CD4-positive, CD25-positive, alpha-beta regulatory T cell (primary cell): ENCODE measurements at places on chromosomes 11 and 22.

DNA sequence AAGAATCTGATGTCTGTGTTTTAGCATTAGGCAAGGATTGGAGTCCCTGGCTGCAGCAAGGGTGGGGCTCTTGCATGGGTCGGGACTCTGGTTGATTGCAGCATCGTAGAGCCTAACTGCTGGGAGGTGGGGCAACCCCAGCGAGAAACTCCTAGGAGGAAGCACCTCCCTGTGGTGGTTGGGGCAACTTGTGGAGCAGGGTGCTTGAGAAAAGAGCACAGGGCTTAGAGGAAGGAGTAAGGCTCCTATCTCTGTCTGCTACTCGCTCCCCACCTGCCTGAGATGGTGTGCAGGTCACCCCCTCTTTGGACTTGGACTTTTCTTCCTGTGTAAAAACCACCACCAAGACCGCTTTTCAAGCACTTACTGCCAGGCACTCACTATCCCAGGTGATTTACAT, 15.6 kb downstream of the SREBF2 start:
- DNase-seq: no peak

- DNase-seq: no peak
Measured at GRCh38 chr11:88329563-88330250, 7.8 kb downstream of the CTSC start.

- no peak for DNase-seq
Measured at GRCh38 chr11:2799881-2800654, 85.5 kb downstream of the CDKN1C start.

DNA sequence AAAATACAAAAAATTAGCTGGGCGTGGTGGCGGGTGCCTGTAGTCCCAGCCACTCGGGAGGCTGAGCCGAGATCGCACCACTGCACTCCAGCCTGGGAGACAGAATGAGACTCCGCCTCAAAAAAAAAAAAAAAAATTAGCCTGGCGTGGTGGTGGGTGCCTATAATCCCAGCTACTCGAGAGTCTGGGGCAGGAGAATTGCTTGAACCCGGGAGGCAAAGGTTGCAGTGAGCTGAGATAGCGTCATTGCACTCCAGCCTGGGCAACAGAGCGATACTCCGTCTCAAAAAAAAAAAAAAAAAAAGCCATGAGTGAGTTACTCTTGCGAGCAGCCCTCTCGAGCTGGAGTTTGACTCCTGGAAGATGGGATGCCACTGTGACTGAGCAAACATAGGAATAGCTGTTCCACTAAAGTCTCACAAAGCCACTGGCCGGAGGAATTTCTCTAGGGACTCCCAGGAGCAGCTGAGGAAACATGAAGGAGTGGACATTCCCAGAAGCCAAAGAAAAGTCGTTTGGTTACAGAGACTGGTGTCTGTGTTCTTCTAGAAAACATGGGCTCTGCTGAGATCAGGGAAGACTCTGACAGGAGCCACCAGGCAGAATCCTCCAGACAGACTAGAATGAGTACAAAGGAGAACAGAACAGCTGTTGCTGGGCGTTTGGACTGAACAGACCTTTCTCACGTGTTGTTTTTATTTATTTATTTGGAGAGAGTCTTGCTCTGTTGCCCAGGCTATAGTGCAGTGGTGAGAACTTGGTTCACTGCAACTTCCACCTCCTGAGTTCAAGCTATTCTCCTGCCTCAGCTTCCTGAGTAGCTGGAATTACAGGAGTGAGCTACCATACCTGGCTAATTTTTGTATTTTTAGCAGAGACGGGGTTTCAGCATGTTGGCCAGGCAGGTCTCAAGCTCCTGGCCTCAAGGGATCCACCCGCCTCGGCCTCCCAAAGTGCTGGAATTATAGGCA, 32.4 kb upstream of the MYH9 start:
- DNase-seq: no peak

DNA sequence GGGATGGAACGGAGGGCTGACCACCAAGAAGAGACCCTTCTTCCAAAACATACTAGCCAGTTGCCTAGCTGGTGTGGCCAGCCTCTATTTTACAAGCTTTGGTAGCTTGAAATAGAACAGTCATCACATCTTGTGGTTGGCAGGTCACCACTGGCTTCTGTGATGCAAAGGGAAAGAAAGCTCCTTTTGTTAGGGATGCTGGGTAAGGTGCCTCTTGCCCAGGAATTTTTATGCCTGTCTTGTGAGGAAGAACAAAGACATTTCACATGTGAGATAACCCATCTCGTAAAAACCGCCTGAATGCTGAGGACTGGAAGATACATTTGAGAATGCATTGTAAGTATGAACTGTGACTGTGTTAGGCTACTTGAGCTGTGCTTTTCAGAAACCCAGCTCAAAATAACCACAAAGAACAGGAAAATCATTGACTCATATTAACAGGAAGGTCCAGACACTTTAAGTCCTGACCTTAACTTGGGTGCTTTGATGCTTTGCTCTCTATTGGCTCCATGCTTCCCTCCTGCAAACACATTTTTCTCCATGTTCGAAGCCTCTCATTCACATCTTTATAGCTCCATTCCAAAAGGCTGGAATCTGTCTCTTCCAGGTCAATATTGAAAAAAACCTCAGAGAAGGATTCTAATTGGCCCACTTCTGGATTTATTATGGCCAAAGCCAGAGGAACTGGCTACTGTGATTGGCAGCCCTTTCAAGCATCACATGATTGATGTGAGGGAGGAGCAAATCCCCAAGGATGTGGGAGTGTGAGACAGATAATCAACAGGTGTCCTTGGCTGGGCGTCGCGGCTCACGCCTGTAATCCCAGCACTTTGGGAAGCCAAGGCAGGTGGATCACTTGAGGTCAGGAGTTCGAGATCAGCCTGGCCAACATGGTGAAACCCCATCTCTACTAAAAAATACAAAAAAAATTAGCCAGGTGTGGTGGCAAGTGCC, 53.9 kb downstream of the MICAL2 start:
- DNase-seq: no peak

GRCh38 chr11:66361502-66361941, 10.0 kb downstream of the SLC29A2 start:
- DNase-seq: no peak

DNA sequence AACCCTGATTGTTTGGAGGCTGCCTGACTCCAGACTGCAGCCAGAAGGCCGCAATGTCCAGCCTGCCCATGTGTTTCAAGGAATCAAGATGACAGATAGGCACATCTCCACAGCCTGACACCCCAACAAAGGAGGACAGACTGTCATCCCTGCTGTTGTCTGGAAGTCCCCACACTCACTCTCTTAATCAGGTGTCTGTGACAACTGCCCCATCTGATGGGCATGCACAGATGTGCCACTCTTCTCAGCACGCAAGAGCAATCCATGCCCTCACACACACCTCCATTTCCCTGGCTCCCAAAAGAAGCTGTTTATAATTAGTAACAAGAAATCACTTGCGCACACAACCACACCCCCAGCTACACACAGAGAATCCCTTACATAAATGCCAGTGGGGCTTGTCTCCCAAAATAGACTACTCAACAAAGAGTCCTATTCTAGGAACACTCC, 117.6 kb downstream of the C11orf58 start:
- DNase-seq: no peak

DNA sequence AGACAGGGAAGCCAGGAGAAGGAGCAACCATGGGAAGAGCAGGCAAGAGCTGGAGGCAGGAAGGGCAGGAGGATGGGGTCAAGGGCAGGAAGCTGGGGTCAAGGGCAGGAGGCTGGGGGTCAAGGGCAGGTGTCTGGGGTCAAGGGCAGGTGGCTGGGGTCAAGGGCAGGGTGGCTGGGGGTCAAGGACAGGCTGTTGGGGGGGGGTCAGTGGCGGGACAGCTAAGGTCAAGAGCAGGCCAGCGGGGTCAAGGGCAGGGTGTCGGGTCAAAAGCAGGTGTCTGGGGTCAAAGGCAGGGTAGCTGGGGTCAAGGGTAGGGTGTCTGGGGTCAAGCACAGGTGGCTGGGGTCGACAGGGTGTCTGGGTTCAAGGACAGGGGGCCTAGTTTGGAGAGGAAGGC, 24.2 kb downstream of the CPT1A start:
- DNase-seq: no peak

DNA sequence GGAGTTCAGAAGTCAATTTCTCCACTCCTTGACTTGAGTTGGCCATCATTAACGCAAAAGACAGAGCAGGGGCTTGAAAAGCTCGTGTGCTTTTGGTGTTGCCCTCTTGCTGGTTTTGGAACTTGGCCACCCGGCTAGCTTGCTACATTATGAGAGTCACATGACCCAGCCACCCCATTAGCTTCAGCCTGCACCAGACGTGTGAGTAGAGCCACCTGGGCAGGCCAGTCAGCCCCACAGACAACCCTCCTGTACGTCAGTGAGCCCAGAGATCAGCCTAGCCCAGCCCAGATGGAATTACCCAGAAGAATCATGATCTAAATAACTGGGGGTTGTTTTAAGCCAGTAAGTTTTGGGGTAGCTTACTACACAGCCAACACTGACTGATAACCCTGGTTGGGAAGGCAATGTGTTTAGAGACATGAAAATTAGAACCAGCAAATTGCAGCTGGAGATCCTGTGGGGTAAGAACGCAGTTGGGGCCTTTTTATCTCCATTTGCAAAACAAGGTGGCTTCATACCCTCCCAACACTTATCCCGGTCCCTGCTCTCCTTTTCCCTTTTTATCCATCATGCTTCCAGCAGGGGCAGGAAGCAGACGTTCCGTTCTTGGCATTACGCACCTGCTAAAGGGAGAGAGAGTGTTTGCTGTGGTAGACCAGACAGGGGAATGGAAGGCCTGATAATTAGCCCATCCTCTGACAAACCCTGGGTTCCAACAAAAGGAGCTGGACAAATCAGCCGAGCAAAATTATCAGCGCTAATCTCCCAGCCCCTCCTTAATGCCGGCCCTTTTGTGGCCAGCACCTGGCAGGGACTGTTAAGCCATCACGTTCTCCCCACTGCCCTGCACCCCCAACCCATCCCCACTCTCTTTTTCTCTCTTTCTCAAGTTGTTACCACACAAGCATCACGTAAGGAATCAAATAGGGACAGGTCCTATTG, 548.7 kb upstream of the CADM1 start:
- DNase-seq: no peak
